Stimulated activated CD8-positive, alpha-beta memory T cell treated with anti-CD3 and anti-CD28 coated beads, Interleukin-4, amount 100 ng/mL, for 24 hours (primary cell): ENCODE measurements at places on chromosomes 5 and 9.

- no peak for DNase-seq
Measured at GRCh38 chr9:98951967-98952366, 8.3 kb downstream of the COL15A1 start.

DNA sequence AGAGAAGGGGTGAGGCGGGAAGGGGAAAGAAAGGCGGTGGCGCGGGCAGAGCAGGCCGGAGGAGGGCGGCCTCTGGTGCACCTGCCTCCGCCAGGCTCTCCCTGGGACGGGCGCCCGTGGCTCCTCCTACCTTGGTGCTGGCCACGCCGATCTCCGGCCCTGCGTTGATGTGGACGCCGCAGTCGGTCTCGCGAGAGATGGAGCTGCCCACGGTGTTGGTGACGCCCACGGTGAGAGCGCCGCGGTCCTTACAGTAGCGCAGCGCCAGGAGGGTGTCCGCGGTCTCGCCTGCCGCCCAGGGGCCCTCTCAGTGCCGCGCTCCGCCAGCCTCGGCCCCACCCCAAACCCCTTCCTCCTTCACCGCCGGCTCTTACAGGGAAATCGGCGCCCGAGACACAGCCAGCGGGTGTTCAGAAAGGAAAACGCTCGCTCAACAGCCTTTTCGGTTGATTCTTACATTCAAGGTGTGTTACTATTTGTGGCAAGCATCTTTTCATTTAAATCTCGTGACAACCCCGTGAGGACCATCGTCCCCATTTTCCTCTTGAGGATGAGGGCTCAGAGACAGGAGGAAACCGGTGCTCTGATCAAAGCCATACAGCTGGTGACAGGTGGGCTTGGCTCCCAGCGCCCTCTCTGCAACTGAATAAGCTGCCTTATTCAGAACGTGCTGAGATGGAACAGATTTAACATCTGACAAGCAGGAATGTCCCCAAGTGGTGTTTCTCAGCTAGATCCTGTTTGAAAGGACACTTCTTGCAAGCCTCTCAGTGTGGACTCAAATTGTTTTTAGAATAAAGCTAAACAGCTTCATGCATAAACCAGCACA, 22.0 kb upstream of the MAPK9 start:
- DNase-seq = no peak

- no peak for DNase-seq
Measured at GRCh38 chr9:123469282-123469681, 113.3 kb downstream of the CRB2 start.

GRCh38 chr5:6732634-6733410, 19.6 kb downstream of the TENT4A start:
- DNase-seq = no peak

GRCh38 chr5:161713042-161713441, 27.5 kb downstream of the GABRA6 start:
- no peak for DNase-seq

DNA sequence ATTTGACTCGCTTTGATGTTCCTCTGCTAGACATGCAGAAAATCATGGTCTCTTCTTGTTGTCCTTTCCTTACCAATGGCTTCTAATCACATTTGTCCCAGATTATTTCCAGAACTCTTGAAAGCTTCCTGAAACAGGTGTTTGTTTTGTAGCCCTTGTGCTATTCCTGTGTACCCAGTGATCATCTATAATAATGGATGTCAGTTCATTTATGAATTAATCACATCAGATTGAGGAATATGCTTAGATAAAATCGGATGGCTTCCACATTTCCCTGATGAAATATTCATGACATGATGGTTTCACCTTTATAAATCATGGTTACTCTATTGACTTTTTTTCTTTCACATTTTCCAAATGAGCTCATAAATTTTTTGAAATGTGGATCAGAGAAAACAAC, 359.0 kb upstream of the DMAC1 start:
- no peak for DNase-seq

GRCh38 chr9:136671646-136672430, 9.1 kb downstream of the EGFL7 start:
- no peak for DNase-seq

- no peak for DNase-seq
Measured at GRCh38 chr5:113487781-113488644, at the start of gene MCC. TSS of gene MCC (minus strand) at chr5:113488453.

GRCh38 chr5:52801329-52801728, 13.6 kb downstream of the ITGA1 start:
- no peak for DNase-seq

DNA sequence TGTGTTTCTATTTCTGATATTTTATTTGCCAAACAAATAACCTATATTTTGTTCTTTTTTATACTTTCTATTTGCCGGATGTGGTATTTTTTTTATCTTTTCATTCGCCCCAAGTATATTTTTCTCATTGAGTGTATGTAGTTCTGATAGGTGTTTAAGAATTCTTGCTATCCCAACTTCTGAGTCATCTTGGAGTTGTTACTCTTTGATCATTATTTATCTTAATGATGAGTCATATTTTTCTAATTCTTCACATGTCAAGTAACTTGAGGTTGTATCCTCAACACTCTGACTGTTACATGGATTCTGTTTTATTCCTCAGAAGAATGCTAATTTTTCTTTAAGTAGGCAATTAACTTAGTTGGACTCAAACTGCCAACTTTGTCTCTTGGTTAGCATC, 498.1 kb downstream of the TLE1 start:
- no peak for DNase-seq

DNA sequence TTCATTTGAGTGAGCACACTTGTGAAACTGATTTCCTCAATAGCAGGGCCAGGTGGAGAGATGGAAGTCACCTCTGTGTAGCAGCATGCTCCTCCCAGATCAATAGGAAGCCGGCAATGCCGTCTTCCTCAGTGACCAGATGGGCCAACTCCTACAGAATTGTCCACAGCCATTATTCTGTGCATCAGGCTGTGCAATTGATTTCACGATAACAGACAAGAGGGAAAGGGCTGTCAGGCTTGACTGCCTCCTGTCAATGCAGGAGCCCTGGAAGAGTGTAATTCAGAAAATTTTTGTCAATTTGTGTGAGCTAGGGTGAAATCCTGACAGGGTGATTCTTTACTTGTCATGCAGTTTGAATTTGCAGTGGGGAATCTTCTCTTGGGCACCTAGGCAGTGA, 838.4 kb upstream of the NUDT12 start:
- DNase-seq = no peak

DNA sequence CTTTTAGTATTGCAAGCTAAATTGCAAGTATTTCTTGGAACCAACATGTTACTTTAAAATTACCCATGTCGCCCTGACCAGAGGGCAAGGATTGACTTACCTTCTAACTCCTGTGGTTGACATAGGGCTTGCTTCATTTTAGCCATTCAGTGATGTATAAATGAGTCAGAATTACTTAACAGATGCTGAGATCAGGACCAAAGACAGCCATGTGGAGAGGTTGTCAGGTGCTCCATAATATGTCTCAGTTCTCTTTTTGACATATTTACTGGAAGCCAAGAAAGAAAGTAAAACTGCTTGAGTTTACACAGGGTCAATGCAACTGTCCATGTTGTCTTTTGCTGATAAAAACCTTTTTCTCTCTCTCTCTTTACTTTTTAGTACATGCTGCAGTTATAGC, 33.2 kb downstream of the F2RL2 start:
- no peak for DNase-seq

DNA sequence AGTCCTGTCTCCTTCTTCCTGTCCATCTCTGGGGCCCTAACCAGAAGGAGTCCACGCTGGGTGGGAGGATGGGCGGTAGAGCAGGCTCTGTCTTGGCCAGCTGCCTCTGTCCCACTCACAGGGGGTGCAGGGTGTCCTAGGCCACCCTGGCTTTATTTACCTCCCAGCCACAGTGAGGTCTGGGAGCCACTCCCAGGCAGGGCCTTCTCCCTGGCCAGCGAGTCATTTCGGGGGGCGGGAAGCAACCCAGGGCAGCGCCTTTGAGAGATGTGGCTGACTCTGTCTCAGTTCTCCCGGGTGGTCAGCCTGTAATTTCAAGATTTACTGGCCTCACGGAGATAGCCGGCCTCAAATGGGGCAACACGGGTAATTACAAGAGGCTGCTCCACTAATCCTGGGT, 67.4 kb upstream of the PTCH1 start:
- no peak for DNase-seq

- no peak for DNase-seq
Measured at GRCh38 chr5:160450164-160450932, 28.7 kb downstream of the PTTG1 start.

DNA sequence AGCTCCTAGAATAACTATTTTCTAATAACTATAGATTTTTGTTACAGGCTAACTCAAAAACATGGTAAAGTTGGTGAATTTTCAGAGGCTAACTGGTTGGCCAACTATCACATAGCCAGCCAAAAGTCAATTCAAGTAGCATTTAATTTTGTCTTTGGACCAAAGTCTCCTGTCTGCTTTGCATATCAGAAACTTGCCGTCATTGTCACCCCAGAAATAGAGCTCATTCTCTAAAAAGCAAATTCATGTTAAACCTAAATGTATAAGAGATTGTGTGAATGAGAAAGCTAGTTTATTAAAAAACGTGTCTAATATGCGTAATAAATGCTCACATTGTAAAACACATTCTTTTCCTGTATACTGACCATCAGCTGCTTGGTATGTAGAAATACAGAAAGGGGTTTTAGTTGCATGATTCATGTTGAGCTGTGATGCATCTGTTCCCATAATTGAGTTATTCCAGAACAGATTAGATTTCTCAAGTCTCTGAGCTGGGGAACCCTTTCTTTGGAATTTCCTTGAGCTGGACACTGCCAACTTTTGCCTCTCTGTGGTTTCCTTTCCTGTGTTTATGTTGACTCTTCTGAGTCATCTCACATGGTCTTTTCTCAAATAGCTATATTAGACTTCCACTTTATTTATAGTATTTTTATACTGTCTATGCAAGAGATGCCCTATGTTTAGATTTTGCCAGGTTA, 7.3 kb downstream of the SRFBP1 start:
- DNase-seq = no peak

- DNase-seq = no peak
Measured at GRCh38 chr5:175214152-175214551, 229.8 kb downstream of the DRD1 start.

DNA sequence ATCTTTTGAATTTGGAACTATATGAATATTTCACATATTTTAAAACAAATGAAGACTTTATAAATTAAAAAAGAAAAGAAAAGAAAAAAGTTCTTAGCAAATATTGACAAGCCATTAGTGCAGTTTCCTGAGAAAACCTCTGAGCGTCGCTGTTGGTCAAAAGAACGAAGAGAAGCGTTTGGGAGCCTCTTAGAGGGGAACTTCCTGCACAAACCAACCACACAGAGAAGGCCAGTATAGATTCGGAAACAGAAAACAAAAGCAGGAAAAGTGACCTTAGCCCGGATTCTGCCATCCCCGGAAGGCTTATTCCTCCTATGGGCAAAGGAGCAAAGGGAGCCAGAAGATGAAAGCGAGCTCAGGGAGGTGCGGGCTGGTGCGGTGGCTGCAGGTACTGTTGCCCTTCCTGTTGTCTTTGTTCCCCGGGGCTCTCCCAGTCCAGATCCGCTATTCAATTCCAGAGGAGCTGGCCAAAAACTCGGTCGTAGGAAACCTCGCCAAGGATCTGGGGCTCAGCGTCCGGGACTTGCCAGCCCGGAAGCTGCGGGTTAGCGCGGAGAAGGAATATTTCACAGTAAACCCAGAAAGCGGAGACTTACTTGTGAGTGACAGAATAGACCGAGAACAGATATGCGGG, at the start of gene PCDHGB2:
Gene PCDHGB2, plus strand, starts transcription at position 205 of the 637 bp plus-strand sequence. Its CDS starts 142 bp downstream, at position 347.
- no peak for DNase-seq

GRCh38 chr9:80449513-80449912, 877.7 kb downstream of the TLE4 start:
- no peak for DNase-seq

DNA sequence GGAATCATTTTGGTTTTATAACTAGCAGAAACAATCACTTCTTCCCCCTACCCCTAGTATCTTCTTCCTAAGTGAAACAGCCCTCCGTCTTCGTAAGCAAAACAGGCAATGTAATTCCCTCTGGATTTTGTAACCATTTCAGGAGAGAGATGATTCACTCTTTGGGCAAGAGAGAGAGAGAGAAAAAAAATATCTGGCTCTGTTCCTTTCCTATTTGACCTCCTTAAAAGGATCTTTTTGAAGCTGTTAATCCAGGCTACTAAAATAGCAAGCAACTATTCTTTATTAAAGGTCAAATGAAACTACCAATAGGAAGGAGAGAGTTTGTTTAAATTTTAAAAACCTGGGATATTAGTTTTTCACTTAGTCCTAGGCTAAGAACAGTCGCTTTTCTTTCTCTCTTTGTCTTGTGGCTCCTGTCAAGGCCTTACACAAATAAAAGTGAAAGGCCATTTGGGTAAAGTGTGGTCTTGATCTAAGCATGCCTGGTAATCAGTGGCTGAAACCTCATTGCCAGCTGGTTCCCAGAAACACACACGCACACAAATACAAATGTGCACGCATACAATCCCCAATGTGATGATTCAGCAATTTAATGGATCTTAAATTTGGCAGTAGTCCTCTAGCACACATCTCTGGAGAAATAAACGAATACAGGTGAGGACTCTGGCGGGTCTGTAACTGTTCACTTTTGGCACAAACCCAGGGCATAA, 70.2 kb downstream of the PRUNE2 start:
- no peak for DNase-seq

GRCh38 chr5:152523964-152524363, 118.9 kb upstream of the NMUR2 start:
- no peak for DNase-seq

DNA sequence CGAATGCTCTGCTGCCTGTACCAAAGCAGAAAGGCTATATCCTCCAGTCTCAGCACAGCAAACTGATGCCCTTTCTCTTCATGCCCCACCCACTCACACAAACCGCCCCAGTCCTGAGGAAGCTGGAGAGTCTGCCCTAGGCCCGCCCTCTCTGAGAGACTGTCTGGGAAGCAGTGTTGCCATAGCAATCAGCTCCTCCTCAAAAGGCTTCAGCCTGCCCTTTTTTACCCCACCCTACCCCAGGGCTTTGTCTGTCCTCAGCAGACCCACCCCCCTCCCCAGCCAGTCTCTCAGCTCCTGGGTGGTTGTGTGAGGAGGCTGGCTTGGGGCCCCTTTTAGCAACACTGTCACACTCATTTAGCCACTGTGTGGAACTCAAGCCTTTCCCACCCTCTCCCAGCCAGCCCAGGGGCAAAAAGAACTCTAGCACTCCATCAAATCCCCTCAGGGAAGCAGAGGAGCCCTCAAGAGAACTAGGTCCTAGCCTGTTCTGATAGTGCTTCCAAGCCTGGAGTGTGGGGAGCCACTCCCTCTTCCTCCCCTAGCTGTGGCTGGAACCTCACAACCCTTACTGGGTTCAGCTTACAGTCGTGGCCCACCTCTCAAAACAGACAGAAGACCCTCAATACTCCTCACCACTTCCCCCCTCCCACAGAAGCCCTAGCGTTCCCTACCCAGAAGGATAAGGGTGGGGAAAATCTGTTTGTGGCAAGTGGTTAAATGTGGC, 1.4 kb downstream of the ATOSB start:
- DNase-seq = peak; percentile 48

GRCh38 chr5:39430461-39430860, 5.7 kb upstream of the DAB2 start:
- no peak for DNase-seq

GRCh38 chr5:175880797-175881312, 9.5 kb downstream of the CPLX2 start:
- no peak for DNase-seq

- no peak for DNase-seq
Measured at GRCh38 chr9:15524845-15525455, 14.2 kb upstream of the PSIP1 start.

- no peak for DNase-seq
Measured at GRCh38 chr9:4375424-4376200, 75.7 kb upstream of the GLIS3 start.
